ENCODE measurements at places on chromosomes 2 and 18.
A peak's percentile ranks its signal among the peaks of the same experiment; 100 is the strongest.

- DNase-seq: peak; percentile 53
Measured at GRCh38 chr2:157336137-157337010, 10.8 kb upstream of the ERMN start.

DNA sequence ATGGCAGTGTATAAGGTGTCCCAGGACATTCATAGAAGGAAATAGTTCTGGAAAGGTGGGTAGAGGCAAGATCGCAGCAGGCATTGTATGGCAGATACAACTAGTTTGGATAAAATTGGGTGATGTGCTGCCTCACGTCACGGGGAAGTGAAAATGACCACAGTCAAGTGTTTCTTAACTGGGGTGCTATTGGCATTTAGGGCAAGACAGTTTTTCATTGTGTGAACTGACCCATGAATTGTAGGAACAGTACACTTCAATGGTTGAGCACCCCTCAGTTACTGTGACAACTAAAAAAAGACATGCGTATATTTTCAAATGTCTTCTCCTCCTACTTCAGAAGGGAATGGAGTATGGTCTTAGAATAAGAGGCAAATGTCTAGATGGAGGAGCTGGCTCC, 22.3 kb upstream of the CYRIA start:
- no peak for DNase-seq

- no peak for DNase-seq
Measured at GRCh38 chr2:15906778-15907177, 33.6 kb upstream of the MYCN start.

GRCh38 chr2:71476495-71476894, 23.1 kb downstream of the DYSF start:
- no peak for DNase-seq

- no peak for DNase-seq
Measured at GRCh38 chr2:84194949-84195644, 264.0 kb downstream of the SUCLG1 start.

DNA sequence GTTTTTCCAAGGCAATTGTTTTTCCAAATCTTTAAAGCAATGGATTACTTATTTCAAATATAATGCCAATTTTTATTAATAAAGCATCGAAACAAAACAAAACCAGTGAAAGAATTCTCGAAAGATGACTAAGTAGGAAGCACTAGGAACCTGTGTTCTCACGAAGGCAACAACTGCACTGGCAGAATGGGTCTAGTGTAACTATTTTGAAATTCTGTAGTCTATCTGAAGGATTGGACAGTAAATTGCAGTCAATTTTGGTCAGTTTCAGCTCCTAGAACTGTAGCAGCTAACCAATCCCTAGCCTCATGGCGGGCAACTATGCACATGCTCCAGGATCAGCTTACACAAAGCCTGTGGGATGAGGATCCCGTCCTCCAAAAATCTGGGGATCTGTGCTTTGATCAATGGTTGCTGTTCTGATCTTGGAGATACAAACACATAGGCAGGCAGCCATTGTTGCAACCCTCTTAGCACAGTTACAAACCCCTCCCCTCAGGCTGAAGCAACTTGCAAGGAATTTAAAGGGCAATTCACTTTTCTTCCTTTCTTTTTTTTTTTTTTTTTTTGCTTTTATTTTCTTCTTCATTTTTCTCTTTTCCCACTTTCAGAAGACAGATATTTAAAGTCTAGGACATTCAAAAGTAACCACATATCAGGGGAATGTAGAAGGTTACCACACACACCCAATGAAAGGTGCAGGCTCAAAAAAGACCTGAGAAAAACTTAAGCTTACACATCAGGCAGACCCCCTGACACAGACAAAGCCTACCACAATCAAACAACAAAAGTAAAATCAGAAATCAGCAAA, 147.6 kb downstream of the THADA start:
- DNase-seq: no peak

DNA sequence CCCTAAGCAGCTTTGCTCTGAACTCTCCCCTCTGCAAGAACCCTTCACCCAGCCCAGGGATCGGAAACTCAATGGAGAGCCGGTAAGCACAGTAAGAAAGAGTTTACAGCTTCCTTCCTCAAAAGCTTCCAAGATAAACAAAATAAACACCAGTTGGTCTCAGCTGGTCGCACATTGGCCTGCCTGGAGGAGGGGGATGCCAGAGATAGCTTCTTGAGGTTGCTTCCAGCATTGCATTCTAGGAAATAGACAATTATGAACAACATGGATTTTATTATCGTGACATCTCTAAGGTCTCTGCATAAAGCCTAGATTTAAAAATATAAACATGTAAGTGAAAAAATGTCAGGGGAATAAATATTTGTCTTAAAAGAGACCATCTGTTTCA, 141.5 kb upstream of the PKDCC start:
- DNase-seq: no peak

DNA sequence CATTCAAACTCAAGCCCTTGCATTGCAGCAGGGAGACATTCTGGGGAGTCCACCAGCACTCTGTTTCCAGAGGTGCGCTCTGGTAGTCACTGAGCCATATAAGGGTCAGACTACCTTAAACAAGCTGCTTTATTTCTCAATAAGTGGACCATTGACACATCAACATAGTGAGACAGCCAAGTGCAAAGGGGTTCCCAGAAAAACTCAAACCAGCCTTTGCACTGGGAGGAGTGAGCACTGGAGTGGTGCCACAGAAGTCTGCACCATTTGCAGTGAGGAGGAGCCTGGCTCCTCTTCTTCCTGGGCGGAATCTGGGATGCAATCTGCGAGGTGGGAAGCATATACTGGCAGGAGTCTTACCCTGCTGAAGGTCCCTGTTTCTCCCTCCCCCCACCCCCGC, 86.4 kb downstream of the OSR1 start:
- DNase-seq: no peak

- no peak for DNase-seq
Measured at GRCh38 chr2:38708900-38709566, 42.1 kb downstream of the SRSF7 start.

GRCh38 chr18:26225022-26225693, 1.1 kb upstream of the TAF4B start:
- DNase-seq: no peak

DNA sequence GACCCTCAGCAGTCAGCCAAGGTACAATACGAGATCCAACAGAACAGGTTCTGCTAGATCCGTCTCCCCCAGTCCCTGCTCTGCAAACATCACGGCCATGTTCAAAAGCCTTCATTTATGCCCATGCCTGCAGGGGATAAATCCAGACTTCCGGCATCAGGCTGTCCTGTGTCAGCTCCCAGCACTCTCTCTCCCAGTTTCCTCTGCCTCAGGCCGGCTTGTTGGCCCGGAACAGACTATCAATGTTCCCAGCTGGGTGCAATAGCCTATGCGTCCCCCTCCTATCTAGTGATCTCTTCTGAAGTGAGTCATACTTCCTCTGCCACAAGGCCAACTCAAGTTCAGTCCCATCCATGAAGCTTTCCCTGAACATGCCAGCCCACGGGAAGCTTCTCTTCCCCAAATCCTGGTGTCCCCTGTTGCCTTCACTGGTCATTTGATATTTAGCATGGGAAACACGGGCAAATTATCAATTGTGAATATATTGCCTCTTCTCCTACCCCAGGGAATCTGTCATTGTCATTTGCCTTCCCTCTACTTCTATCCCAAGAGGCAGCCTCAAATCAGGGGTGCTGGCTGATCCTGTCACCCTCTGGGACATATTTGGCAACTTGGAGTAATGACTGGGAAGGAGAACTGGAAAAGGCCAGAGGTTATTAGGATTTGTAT, 51.1 kb downstream of the CAPN13 start:
- DNase-seq: no peak

GRCh38 chr2:64750001-64750816, 96.5 kb upstream of the SERTAD2 start:
- DNase-seq: peak; percentile 41

- DNase-seq: no peak
Measured at GRCh38 chr18:52415131-52415530, 75.1 kb downstream of the DCC start.

DNA sequence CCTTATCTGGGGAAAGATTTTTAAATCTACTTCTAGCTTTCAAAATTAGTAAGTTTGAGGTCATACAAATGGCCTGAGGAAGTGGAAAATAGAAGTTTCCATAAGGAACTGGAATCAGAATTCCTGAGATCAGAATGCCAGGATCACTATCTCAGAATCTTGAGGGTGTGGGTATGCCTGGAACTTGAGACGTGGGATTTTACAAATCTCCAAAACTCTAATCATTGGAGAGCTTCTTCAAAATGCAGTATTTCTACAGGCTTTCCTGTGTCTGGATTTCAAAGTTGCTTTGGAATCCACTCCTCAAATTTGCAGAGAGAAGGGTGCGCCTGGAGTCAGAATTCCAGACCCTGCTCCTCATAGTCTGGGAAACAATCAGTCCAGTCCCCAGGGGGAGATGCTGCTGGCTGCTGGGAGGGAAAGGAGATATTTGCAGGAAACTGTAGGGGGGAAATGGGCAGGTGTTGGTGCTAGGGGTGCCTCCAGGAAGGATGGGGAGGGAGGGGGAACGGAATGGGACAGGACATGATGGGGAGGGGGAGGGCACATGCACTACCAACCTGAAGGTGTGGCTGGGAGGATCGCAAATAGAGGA, 31.0 kb upstream of the CATIP start:
- no peak for DNase-seq

DNA sequence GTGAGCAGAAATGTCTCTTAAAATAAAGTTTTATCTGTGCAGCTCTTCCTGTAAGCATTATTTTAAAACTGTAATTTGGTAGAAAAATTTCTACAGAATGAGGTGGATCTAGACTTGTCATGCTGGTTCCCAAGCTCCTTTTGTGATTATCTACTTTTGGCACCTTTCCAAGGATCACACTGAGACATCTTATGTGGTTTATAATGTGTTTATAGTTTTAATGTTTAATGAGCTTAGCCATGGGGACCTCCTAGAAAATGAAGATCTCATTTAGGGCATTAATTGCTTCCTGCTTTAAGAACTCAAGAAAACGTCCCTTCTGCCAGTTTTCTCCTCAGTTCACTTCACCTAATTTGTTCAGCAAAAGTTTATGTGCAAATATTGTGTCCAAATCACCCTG, 468.4 kb downstream of the SUCLG1 start:
- DNase-seq: no peak

- no peak for DNase-seq
Measured at GRCh38 chr2:237514474-237515130, 27.6 kb downstream of the MLPH start.

- DNase-seq: no peak
Measured at GRCh38 chr2:220562375-220563140, 935.1 kb downstream of the SLC4A3 start.

GRCh38 chr2:150402953-150403352, 84.5 kb downstream of the RND3 start:
- no peak for DNase-seq

DNA sequence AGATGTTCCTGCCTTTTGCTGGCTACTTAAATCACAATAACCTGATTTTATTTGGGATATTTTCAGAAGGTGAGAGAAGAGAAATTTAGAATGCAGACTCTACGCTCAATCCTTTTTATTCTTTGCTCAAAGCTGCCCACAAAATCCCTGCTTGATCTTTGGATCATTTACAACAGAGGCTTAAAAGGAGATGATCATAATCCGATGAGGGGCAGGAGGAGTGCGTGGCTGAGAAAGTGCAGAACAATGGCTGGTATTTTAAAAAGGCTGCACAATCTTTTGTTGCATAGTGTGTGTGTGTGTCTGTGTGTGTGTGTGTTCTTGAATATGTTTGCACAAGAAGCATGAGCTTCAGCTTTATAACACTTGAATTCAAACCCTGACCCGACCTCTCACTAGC, 256.3 kb upstream of the MYT1L start:
- no peak for DNase-seq

DNA sequence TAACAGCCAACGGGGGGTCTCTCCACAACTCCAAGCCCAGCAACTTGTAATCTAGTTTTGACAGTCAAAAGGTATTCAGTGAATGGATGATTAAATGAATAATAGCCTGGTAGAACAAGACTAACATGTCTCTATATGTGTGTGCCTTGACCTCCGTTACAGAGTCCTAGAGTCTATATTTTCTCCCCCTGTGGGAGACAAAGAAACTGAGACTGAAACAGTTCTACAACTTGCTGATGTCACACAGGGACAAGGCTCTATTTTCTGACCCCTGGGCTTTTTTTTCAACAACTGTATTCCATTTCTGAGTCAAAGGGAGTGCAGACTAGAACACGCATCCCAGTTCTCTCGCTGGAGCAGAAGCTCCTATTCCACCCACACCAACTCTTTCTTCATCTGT, 223.6 kb upstream of the AGAP1 start:
- DNase-seq: no peak

Measured in activated naive CD8-positive, alpha-beta T cell treated with anti-CD3 and anti-CD28 coated beads, Interleukin-2, amount 50 U/mL, for 24 hours (primary cell).